Activated CD4-positive, alpha-beta T cell treated with anti-CD3 and anti-CD28 coated beads, Interleukin-2, amount 10 ng/mL, durations not matched to agents 24 days and 14 days (primary cell): ENCODE measurements at places on chromosomes 3 and 15.
A peak's percentile ranks its signal among the peaks of the same experiment; 100 is the strongest.

DNA sequence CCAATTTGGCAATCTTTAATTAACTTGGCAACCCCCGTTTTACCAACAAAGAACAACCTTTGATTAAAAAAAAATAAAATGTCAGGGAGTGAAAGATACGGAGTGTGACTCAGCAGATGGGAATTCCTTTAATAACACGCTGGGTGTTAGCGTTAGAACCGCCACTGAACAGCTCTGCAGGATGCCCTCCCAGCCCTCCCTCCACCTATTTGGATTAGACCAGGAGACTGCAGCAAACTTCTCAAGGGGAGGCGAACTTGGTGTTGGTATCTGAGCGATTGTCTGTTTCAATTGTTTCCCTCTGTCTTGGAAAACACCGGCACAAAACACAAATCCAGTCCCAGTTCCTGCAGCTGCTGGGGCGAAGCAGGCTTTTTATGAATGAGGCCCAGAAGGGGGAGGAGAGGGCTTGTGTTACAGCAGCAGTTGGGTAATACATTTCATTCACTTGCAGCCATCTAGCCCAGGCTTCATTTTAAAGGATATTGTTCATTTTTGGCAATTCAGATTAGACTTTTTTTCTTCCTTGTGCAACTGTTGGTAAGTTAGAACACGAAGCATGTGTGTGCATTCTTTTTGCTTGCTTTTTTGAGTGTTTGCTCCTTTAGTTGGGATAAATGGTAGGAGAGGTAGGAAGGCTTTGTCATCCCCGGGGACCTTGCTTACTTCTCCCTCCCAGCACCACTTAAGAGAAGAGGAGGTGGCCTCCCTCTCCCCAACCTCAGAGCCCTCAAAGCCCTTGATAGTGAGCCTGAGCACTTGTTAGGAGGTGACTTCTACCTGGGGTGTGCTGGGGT, 152.3 kb downstream of the IGF1R start:
- no peak for DNase-seq

DNA sequence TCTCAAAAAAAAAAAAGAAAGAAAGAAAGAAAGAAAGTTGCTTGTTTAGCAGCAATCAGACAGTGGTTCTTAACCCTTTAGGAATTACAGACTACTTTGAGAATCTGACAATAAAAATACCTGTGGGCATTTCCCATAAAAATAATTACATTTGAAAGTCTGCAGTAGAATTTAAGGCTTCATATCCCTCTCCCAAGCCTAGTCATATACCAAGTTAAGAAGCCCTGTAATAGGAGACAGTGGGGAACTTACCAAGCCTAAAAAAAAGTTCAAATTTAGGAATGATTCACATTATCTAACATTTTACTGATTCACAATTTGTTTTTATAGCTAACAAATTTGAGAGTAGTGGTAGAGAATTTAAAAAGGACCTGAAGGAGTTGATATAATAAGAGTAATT, 47.5 kb downstream of the LRRFIP2 start:
- no peak for DNase-seq

DNA sequence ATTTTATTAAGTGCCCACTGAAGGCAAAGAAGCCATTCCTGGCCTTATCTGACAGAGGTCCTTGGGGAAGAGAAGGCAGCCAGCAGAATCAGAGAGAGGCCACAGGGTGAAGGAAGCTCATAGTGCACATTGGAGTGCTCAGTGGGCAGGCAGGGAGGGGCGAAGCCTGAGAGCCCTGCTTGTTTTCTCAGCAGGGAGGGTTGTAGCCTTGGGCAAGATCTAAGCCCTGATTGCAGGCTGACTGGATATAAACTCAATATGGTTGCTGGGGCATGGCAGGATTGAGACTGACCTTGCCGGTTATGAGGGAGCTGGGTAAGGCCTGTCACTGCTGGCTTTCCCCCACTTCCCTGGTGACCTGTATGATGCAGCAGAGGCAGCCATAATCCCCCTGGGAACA, 7.5 kb upstream of the IGSF11 start:
- no peak for DNase-seq

- DNase-seq = no peak
These were observed 177.7 kb downstream of the THRB start for GRCh38 chr3:24316887-24317383.

DNA sequence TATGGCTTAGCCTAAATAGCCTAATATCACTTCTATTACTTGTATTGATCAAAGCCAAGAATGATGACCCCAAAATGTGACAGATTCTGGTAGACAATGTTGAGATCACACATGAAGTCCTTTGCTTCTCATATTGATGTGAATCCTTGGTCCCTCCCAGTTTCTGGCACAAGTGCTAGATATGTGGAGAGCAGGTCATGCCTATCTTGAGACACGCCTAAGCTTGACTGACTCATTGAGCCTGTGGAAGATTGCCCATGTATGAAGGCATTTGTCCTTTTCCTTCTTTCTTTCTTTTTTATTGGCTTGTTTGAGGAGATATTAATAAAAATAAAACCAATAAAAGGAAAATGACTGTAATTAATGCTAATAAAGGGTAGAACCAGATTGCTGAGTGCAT, 54.0 kb upstream of the TMEM108 start:
- no peak for DNase-seq

DNA sequence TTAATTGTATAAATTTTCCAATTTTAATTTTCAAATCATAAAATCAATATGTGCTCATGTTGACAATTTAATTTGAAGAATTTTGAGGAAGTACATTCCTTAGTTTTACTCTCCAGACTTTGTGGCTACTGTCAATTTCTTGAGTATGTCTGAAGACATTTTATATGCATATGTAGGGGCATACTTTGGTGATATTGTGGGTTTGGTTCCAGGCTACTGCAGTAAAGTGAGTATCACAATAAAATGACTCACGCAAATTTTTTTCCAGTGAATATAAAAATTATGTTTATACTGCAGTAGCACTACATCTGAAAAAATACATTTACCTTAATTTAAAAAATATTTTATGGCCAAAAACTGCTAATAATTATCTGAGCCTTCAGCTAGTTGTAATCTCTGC, 123.2 kb upstream of the PLCL2 start:
- no peak for DNase-seq

- DNase-seq = no peak
These were observed 129.8 kb upstream of the CPNE4 start for GRCh38 chr3:132164469-132165092.

- no peak for DNase-seq
These were observed 66.0 kb downstream of the SPTSSB start for GRCh38 chr3:161305095-161305991.

- no peak for DNase-seq
These were observed 119.5 kb downstream of the CHST2 start for GRCh38 chr3:143239031-143239430.

GRCh38 chr3:57948781-57949242, 59.4 kb upstream of the FLNB start:
- no peak for DNase-seq

DNA sequence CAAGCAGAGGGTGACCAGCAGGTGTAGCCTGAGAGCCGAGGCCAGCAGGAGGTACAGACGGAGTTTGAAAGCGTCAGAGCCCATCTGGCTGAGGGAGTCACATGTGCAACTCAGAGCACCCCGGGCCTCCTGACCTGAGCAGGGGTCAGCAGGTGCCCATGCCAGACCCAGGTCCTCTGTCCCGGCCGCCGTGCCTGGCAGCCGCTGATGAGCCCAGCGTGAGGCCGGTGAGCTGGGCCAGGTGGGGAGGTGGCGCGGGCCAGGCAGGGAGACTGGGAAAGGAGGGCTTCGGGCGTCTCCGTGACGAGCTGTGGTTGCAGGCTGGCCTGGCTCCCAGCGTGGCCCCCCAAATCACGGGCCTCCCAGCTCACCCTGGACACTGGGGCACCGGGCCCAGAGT, 130.9 kb downstream of the CHSY1 start:
- no peak for DNase-seq

DNA sequence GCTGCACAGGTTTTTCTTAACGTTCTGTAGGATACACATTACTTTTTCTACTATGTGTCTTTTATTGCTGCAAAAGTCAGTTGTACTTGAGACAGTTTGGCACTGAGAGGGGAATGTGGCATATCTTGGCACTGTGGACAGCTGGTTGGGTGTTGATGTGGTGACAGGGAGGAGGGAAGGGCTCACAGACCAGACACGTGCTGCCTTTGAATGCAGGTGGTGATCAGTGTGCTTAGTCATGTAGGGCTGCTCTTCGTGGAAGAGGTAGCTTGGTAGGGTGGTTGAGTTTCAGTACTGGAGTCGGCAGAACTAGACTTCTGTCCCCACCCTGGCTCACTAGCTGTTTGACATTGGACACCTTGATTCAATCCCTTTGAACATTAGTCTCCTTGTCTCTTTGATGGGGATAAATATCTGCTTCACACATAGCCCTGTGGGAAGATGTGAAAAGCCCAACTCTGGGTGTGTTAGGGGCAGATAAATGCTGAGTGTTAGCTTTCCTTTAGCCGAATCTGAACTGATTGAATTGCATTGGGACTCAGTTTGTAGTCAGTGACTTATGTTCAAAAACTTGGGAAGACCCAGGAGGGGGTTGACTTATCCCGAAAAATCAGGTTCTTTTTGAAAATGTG, 108.4 kb downstream of the PTPRG start:
- DNase-seq = no peak

- DNase-seq = no peak
These were observed 92.0 kb downstream of the TFDP2 start for GRCh38 chr3:142057331-142057725.

GRCh38 chr3:38526792-38527191, 30.7 kb downstream of the EXOG start:
- no peak for DNase-seq

DNA sequence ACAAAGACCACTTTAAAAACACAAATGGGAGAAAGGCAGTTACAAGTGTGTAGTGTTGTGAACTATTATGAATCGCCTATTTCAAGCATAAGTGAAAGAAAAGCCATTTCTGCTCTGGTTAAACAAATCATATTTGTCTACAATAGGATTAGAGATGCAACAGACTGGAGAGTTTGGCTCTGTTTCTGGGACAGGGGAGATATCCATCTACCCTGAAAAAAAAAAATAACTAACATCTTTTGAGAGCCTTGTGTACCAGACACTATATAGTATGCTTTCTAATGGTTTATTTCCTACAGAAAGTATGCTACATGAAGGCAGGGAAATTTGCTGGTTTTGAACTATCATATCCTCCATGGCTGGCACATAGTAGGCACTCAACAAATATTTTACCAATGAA, 106.7 kb upstream of the FHIT start:
- DNase-seq = no peak

- DNase-seq = no peak
These were observed 9.2 kb upstream of the UBE2E1 start for GRCh38 chr3:23796518-23796917.

GRCh38 chr15:43232289-43232874, 11.6 kb upstream of the EPB42 start:
- DNase-seq = no peak

GRCh38 chr3:127888156-127888555, 26.9 kb upstream of the KBTBD12 start:
- no peak for DNase-seq

DNA sequence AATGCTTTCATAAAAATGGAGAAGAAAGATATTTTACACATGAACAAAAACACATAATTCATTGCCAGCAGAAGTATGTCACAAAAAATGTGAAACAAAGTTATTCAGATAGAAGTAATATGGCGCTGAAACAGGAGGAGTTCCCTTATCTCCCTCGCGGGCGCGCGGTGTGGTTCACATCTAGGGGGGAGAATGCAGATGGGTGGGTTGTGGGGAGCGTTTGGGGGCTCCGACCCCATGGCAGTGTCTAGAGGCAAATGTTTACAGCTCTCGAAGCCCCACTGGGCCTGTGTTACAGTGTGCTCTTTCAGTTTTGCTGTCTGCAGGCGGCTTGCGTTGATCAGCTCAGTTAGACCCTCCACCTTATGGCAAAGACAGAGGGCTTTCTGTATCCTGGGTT, 297.5 kb downstream of the CGGBP1 start:
- no peak for DNase-seq

- DNase-seq = peak; percentile 47
These were observed 24.8 kb downstream of the ZBTB38 start for GRCh38 chr3:141392897-141393734.

DNA sequence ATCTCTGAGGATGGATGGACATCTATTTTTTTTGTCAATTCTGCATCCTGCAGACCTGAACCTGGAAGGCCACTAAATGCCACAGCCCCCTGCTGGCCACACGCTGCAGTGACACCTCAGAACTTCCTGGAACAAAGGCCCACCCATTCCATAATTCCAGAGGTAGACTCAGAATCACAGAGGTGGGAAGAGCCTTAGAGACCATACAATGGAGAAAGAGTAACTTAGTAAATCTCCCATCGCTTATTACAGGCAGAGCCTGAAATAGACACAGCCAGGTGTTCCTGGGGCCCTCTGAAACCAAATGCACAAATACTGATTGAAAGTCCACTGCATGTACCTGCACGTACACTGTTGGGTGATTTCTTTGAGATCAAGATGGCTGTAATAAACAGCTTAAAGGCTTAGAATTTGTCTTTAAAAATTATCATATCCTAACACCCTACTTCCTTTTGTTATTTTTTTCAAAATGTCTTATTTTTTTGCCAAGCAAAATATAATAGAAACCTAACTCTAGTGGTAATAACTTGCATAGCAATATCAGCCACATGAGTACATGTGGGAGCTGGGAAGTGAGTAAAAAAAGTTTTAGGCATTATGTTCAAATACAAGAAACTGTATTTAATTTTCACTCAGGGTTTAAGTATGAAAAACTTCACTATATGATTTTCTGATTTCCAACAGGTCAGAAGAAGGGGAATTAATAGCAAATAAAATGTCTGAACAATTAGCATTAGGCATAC, 62.7 kb downstream of the EOMES start:
- DNase-seq = peak; percentile 79

DNA sequence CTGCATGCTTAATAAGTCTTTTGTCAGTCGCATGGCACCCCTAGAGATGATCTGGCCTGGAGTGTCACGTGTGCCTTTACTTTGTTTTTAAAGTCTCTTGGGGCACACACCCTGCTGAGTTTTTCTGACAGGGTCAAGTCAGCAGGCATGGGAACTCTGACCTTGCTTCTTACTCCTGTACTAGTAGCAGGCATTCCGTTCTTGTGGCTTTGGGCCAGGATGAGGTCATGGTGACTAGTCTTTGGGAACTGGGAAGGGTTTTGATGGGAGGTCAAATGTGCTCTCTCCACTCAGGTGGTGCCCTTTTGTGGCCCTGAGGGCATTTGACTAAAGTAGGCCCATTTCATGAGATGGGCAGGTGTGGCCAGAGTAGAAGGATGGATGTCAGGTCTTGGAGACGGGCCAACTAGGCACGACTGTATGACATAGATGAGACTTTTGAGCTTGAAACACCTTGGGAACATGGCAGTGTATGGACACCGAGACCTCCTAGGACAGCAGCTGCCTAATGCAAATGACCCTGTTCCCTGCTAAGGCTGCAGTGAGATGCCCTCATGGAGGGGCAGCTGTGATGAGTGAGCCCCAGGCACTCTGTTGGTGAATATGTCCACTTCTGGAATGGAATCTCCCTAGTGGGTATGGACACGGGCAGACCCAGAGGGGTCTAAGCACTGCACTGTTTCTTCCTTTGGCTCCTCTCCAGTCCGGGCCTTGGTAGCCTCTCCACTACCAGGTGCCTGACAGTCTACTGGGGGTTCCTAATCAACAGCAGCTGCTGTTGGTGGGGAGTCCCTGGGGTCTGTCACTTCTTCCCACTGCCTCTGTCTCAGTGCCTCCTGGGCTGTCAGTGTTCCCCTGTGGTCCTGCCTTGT, 16.4 kb downstream of the SRPRB start:
- no peak for DNase-seq

GRCh38 chr15:51505251-51505650, 117.3 kb downstream of the DMXL2 start:
- DNase-seq = no peak

- DNase-seq = no peak
These were observed 29.8 kb downstream of the KPNA1 start for GRCh38 chr3:122484985-122485384.

GRCh38 chr3:117708601-117709000, 999.0 kb downstream of the TUSC7 start:
- DNase-seq = no peak
